ENCODE measurements at places on chromosomes 13 and 19. TPM values are rescaled to one million over a fixed set of nuclear protein-coding genes. Genes with fewer than 3 reads are reported as not detected.

Gene ZNF468
- polyA plus RNA-seq, result 10.0 TPM

Gene ZNF846
- 6.1 TPM for polyA plus RNA-seq

Gene ZNF526
- 10.5 TPM for polyA plus RNA-seq

Gene VSIG10L
- polyA plus RNA-seq, result 1.4 TPM

Gene AKAP11
- 5.2 TPM for polyA plus RNA-seq

Gene PODNL1
- polyA plus RNA-seq, result 36.8 TPM

- H3K4me1 ChIP-seq, result peaks cover 13% of the 10 kb centered on the region
- H3K27ac ChIP-seq, result peak overlapping the region; percentile 96
- H3K36me3 ChIP-seq, result peaks cover 11% of the 10 kb centered on the region
Observed at GRCh38 chr19:50803633-50804419, 13.6 kb downstream of the ACP4 start.

DNA sequence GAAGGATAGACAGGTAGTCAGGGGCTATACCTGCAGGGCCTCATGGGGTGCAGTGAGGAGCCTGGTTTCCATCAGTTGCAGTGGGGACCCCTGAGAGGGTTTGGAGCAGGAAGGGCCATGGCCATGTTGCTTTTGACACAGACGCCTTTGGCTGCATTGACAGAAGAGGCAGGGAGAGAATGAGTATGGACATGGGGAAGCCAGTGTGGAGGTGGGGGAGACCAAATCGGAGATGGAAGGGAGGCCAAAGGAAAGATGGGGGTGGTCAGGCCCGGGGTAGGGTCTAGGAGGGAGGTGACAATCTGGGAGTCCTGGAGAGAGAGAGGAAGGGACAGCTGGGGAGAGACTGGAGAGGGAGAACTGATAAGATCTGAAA lies 1.3 kb downstream of the HSD11B1L start:
- no peaks in the 10 kb centered on the region for H3K27me3 ChIP-seq
- no peak for DNase-seq
- no peak overlapping the region for H3K4me3 ChIP-seq
- H3K36me3 ChIP-seq, result no peaks in the 10 kb centered on the region
- H3K4me1 ChIP-seq, result no peaks in the 10 kb centered on the region

DNA sequence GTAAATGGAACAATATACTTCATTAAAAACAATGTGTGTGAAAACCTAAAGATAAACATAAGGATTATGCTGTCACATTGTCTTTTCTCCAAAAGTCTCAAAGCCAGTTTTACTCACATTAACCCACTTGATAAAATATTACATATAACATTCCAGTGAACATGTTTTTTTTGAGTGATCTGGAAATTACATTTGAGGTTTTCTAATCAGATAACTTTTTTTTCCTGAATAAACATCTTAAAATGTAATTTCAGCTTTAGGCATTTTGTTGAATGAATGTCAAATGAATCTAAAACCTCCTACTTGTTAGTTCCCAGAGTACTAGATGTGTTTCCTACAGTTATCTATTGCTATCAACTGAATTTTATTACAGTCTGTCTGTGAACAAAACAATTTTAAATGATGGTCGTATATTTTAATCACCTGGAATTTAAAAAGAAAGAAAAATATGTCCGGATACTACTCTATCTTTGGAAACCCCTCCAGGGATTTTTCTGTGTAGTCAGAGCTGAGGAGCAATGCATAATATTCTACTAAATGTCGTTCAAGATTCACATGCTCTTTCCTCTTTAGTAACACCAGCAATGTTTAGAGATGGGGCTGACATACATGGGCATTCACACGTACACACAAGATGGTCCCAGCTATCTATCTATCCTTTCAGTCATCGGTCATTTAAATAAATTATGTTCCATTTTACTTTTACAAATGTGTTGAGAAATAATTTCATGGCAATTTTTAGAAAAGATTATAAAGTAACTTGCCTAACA lies 283.9 kb downstream of the KLF12 start:
- H3K4me1 ChIP-seq, result peaks cover 3% of the 10 kb centered on the region
- H3K36me3 ChIP-seq, result peaks cover 5% of the 10 kb centered on the region
- no peak overlapping the region for H3K4me3 ChIP-seq
- no peaks in the 10 kb centered on the region for H3K27me3 ChIP-seq
- no peak overlapping the region for H3K27ac ChIP-seq

DNA sequence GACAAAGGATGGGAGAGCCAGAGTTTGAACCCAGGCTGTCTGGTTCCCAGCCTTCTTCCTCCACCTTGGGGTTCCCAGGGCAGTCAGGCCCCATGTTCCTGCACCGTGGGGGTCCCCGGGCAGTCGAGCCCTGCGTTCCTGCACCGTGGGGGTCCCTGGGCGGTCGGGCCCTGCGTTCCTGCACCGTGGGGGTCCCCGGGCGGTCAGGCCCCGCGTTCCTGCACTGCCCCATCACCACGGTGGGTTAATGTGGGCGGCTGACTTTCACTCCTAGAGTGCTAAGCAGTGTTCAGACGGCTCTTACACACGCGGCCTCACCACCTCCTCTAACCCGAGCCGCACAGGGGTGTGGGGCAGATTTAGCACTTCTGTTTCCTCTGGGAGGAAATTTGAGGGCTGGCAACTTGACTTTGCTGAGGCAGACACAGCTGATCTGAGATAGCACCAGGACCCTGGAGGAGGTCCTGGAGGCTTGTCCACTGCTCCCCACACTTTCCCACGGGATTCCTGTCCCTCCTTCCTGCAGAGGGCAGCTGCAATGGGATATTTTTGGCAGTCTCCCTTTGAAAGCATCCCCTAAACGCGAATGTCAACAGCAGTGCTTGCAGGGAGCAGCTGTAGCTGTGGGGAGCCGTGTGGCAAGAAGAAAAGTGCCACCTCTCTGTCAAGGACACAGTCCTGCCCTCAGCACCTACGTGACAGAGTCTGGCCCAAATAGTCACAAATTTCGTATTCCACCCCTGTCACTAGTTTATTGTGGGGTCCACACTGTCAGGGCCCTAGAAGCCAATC lies 239.4 kb downstream of the TEX29 start:
- H3K36me3 ChIP-seq, result no peaks in the 10 kb centered on the region
- no peak overlapping the region for H3K27ac ChIP-seq
- no peak overlapping the region for H3K4me3 ChIP-seq
- H3K27me3 ChIP-seq, result no peaks in the 10 kb centered on the region

DNA sequence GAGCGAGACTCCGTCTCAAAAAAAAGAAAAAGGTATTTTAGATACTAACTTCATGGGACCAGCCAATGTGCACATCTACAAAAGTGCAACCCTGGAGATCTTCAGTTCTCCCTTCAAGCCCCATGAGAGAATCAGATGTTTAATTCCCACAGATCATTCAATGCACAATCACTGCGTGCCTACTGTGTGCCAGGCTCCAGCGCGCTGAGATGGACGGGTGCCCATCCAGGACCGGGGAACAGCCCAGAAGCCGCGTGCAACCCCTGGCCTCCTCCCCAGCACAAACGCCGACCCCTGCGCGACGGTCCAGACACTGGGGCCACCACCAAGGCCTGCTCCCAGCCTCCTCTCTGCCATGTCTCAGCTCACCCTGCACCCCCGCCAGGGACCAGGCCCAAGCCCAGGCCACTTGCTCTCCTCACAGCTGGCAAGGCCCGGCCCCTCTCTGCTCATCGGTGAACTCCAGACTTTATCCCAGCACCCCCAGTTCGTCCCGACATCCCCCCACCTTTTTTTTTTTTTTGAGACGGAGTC lies 5.3 kb downstream of the BTBD2 start:
- H3K4me1 ChIP-seq, result no peaks in the 10 kb centered on the region
- H3K27me3 ChIP-seq, result no peaks in the 10 kb centered on the region
- no peak overlapping the region for H3K4me3 ChIP-seq
- H3K36me3 ChIP-seq, result no peaks in the 10 kb centered on the region
- no peak overlapping the region for H3K27ac ChIP-seq

DNA sequence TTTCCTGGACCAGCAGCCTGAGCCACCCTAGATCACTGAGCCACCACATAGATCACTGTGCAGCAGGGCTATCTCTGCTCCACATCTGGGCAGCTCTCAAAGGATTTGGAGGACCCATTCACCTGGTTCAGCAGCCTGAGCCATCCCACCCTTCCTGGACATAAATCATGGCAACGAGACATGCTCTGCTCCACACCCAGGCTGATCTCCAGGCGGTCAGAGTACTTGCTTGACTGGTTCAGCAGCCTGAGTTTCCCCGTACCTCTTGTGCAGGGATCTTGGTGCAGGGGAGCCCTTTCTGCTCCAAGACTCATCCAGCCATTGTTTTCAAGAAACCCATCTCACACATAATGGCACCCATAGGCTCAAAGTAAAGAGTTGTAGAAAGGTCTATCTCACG lies 195.3 kb downstream of the LIG4 start:
- H3K27ac ChIP-seq, result no peak overlapping the region
- no peaks in the 10 kb centered on the region for H3K36me3 ChIP-seq
- DNase-seq, result no peak
- H3K27me3 ChIP-seq, result no peaks in the 10 kb centered on the region

- no peak overlapping the region for H3K27ac ChIP-seq
- DNase-seq, result no peak
- no peak overlapping the region for H3K4me3 ChIP-seq
- 0 out of 2 replicates have a peak, but pooled peaks cover 11% of the 10 kb centered on the region for H3K27me3 ChIP-seq
Observed at GRCh38 chr13:39273953-39274738, 235.9 kb downstream of the NHLRC3 start.

GRCh38 chr19:21117041-21117907 lies 24.6 kb upstream of the ZNF431 start:
- H3K4me3 ChIP-seq, result no peak overlapping the region
- DNase-seq, result peak; percentile 32
- H3K4me1 ChIP-seq, result peaks cover 14% of the 10 kb centered on the region
- peaks cover 28% of the 10 kb centered on the region for H3K36me3 ChIP-seq
- no peaks in the 10 kb centered on the region for H3K27me3 ChIP-seq

DNA sequence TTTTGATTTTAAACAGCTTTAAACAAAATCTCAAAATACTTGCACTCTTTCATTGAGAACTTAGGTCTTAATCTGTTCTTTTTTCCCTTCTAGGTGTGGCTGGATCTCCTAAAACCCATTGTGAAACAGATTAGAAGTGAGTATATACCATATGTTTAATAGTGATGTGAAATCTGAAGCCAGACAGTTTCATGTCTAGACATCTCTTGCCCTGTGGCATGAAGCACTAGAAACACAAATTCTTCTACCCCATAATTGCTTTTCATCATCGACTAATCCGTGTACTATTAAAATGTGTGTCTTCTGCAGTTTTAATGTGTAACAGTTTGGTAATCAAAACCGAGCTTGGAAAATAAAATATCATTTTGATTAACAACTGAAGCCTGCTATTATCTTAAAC lies 188.2 kb upstream of the RNF113B start:
- H3K27ac ChIP-seq, result no peak overlapping the region
- H3K4me3 ChIP-seq, result no peak overlapping the region
- DNase-seq, result no peak
- H3K27me3 ChIP-seq, result no peaks in the 10 kb centered on the region
- H3K4me1 ChIP-seq, result peaks cover 3% of the 10 kb centered on the region

DNA sequence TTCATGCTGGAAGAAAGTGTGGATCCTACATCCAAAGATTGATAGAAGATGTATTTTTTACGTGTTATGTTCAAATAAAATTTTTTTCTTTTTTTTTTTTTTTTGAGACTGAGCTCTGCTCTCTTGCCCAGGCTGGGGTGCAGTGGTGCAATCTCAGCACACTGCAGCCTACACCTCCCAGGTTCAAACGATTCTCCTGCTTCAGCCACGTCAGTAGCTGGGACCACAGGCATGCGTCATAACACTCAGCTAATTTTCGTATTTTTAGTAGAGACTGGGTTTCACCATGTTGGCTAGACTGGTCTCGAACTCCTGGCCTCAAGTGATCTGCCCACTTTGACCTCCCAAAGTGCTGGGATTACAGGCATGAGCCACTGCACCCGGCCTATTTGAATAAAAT lies 65.7 kb downstream of the KLF12 start:
- DNase-seq, result no peak
- H3K27ac ChIP-seq, result no peak overlapping the region
- H3K36me3 ChIP-seq, result no peaks in the 10 kb centered on the region
- no peak overlapping the region for H3K4me3 ChIP-seq
- peaks cover 22% of the 10 kb centered on the region for H3K4me1 ChIP-seq

DNA sequence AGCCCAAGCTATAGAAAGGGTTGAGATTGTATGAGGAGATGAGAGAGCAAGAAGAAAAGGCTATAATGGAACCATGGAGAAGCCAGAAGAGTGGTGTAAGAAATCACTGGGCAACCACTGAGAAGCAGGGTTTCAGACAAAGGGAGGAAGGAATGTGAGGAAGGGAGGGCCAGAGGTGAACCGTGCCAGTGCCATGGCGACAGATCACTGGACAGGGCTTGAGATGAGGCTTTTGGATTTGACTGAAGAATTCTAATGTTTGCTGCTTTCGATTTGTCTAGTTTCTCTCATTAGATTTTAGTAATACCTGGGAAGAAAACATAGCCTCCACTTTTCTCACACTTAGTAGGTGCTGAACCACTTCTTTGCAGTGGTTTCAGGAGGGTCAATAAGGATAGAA lies 6.3 kb upstream of the GPR183 start:
- H3K27ac ChIP-seq, result peak overlapping the region; percentile 94
- H3K36me3 ChIP-seq, result no peaks in the 10 kb centered on the region
- DNase-seq, result peak; percentile 33
- H3K27me3 ChIP-seq, result no peaks in the 10 kb centered on the region
- H3K4me1 ChIP-seq, result peaks cover 58% of the 10 kb centered on the region

DNA sequence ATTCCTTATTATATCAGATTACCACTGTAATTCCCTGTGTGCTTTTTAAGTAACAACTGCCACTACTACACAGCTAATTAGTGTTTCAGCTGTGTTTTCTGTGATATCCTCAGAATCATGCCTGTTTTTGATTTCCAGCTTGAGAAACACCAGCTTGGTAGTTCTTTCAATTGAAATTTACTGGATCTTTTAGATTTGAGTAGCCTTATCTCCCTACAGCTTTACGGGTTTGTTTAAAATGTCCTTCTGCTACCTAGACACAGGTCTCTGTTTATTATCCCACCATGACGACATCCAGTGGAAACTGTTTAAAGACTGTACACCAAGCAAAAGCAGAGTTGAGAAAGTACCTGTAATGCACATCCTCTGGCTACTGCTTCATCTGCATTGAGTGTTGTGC lies 12.1 kb downstream of the HSPH1 start:
- H3K27me3 ChIP-seq, result no peaks in the 10 kb centered on the region
- H3K27ac ChIP-seq, result no peak overlapping the region
- H3K4me1 ChIP-seq, result no peaks in the 10 kb centered on the region
- H3K4me3 ChIP-seq, result no peak overlapping the region
- peaks cover 96% of the 10 kb centered on the region for H3K36me3 ChIP-seq

Measured in GM23248 (cell line).